ENCODE measurements at places on chromosomes 2 and 18.

DNA sequence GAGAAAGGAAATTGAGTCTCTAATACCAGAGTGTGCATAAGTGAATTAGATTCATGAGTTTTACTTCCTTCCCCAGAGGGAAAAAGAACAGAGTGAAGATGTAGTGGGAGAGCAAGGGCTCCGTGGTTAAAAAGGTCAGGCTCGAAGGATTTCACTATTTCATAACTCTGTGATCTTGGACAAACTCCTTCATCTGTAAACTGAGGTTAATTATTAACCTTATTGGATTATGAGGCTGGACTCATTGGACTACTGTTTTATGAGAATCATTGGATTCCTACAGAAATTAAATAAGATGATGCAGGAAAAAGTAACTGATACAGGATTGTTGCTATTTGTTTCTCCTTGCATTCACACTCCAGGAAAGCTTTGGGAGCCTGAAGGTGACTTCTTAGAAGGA is 45.0 kb downstream of the SRD5A2 start:
- DNase-seq, result no peak

GRCh38 chr2:240295256-240296103 is 140.0 kb upstream of the GPC1 start:
- no peak for DNase-seq

DNA sequence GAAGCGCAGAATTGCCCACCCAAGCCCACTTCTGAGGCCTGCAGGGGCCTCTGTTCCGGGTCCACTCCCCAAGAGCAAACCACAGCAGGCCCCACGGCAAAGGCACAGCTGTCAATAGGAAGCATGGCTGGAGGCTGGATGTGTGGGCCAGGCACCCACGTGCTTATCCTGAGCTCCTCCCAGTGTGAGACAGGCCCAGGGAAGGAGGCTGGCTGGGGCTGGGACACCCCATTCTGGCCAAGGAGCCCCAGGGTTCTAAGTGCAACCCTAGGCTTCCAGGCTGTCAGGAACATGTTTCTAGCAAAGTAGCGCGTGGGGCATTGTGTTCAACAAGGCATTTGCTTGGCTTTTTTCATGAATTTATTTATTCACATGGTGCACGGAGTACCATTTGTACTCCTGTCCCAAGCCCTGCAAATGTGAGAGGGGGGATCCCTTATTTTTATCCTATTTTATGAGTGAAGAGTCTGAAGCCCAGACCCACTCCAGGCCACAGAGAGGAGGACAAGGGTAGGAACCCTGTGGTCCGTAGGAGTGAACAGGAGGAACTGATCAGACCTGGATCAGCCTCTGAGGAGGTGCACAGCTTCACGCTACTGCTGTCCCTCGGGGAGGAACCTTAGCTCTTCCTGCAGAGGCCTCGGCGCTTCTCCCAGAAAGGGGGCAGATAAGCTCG is 6.1 kb upstream of the RAB17 start:
- DNase-seq, result no peak

DNA sequence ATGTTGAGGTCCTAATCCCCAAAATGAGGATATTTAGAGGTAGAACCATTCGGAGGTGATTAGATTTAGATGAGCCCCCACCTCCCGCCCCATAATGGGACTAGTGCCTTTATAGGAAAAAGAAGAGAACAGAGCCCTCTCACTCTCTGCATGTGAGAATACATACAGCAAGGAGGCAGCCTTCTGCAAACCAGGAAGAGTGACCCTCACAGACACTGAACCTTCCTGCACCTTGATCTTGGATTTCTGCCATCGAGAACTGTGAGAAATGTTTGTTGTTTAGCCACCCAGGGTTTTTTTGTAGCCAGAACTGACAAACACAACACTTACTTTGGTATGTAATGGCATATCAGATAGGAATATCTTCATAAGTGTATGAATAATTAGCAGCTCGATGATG is 83.7 kb downstream of the XIRP2 start:
- DNase-seq, result no peak

DNA sequence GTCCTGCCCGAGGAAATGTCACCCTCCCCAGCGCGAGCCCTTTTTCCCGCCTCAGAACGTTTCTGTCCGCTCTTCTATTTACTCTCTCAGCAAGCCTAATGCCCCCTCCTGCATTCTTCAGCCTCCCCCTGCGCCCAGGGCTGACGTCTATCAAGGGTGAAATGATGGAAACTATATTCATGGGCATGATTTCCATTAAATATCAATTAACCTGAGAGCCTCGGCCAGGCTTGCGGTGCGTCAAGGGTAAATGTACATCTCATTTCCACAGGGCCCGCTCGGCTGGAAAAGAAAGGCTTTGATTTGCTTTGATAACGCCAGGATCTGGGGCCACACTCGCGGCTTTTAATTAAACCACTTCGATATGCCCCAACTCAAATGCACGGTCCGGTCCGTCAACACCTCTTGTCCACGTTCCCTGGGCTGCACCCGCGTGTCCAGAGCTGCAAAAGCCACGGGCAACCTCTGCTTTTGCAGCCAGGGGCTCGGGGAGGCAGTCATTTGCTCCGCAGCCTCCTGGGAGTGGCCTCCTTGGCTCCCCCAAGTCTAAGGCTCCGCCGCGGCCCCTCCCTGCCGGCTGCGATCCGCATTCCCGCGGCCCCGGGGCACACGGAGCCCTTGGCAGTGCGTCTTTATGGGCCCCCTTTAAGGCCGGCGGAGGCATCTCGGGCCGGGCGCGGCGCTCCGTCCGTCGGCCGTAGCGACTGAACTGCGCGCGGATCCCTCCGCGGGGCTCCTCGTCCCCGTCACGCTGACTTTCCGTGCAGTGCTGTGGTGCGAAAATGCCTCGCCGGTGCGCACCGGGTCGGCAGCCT is at the start of gene HOXD8:
TSS of gene HOXD8 (plus strand) at position 724 of the 815 bp plus-strand sequence. CDS start 662 bp downstream, outside the sequence.
- no peak for DNase-seq

DNA sequence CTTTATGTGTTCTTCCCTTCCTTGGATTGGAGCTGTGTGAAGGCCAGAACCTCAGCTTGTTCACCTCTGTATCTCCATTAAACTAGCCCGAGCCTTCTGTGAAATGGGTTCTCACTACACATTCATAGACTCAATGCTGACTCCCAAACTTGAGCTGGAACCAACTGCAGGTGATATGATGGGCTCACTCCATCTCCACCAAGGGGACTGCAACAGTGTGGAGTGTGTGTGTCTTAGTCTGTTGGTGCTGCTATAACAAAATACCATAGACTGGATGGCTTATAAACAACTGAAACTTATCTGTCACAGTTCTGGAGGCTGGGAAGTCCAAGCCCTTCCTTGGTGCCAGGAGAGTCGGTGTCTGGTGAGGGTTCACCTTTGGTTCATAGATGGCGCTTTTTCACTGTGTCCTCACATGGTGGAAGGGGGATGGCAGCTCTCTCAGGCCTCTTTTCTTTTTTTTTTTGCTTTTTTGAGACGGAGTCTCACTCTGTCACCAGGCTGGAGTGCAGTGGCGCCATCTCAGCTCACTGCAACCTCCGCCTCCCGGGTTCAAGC is 94.2 kb upstream of the MAP4K3 start:
- DNase-seq, result no peak

DNA sequence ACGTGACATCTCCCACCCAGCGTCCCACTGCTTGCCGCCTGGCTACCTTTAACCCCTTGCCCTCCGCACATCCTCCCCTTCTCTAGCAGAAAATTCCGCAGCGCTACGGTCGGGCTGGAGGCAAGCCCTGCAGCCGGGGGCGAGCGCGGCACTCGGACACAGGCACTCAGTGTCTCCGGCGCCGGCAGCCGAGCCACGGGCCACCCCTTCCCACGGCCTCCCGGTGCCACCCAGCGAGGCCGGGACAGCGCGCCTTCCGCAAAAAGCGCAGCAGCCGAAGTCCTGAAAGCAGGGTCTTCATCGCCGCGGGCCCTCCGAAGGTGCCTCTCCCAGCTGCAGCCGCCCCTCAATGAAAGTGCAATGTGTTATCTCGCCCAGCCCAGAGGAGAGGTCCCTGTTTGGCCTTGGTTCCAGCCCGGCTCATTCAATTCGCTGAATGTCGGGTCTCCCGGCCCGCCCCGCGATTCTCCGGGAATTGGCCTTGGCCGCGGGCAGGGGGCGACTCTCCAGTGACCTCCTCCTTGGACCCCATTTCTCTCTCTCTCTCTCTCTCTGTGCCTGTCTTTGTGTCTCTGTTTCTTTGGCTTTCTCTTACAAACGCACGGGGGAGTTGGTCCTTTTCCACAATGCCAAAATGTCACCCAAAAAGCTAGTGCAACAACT is 1.1 kb downstream of the DLGAP1 start:
- DNase-seq, result no peak

- no peak for DNase-seq
Observed at GRCh38 chr2:209977386-209978239, 24.8 kb upstream of the RPE start.

DNA sequence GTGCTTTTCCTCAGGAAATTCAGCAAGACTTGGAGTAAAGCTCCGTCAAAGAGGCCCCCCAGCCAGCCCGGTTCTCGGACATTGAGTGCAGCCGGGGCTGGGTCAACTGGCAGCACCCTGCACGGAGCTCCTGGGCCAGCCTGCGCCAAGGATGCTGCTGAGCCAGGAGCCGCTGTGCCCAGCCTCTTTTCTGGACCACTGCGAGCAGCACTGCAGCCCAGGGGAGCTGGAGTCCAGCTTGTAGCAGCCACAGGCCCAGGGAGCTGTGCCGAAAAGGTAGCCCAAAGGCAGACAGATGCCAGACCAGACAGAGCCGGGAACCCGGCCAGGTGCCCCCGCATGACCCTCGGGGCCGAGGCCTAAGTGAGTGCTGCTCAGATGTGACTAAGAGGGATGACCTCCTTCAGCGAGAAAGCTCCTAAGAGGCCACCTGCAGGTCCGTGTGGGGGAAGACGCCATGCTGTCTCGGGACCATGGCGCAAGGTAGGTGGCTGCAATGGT is 7.3 kb downstream of the CLHC1 start:
- no peak for DNase-seq

DNA sequence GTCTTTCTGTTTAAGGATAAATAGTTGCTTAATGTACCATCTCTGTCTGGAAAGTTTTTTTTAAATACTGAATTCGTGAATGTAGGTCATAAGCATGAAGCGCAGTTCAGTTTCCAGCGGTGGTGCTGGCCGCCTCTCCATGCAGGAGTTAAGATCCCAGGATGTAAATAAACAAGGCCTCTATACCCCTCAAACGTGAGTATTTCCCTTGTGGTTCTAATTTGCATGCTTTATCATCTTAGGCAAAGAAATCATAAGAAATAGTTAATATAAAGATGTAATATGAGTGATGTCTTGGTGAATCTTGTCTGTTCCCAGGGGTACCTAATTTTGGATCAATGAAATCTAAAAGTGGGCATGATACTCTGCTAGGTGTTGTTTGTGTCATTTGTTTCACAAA is 1.5 kb downstream of the NDC80 start:
- no peak for DNase-seq

Data from stimulated activated CD4-positive, alpha-beta T cell treated with anti-CD3 and anti-CD28 coated beads, Interleukin-15, amount 100 ng/mL, for 1 hour (primary cell).